Activated CD8-positive, alpha-beta memory T cell treated with anti-CD3 and anti-CD28 coated beads for 48 hours (primary cell): ENCODE measurements at places on chromosomes 3 and 15.

DNA sequence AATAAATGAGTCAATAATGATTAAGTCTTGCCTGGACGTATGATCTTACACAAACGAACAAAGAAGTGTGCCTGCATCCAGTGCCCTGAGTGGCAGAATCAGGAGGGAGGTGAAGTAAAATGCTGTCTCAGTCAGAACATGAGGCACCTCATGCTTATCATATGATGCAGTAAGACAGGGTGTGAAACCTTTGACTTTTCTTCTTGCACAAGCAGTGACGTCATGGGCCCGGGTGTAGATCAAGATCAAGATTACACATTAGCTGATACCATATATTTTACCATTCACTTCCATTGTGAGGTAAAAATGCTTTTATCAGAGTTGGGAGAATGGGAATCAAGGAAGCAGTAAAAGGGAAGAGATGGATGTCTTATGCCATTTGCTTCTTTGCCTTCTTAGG is 291.6 kb upstream of the PLSCR5 start:
- no peak for DNase-seq

- DNase-seq = peak; percentile 10
Measured at GRCh38 chr15:82045179-82045891, 483 bp downstream of the MEX3B start.

DNA sequence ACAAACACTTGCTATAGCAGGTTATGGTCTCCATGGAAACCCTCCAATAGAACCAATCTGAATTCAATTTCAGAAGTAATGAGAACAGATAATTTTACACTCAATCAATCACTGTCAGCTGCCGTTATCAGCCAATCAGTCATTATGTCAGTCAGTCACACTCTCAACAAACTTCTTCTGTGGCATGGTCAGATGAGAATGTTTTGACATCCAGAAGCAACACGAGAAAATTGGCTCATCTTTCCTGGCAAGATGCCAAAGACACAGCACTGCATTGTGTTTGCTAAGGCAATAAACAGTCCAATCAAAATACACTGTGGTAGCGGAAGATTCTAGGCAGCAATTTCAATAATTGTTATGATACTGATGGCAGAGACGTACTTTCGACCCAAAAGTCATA is 190.7 kb downstream of the RORA start:
- no peak for DNase-seq

DNA sequence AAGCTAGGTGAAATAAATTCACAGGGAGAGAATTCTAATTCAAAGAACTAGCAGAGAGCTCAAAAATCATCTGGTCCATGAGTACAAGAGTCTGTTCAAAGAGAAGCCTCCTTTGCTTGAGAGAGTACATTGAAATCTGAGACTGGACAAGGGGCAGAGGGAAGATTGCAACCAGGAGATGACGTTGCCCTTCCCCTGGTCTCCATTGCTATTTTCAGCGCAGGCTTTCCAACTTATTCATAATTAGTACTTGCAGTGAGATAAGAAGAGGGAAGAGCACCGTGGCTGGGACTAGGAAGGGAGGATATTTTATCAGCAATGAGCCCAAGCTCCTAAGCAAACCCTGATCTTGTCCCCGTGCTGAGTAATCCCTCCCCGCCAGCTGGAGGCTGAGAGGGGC is 251.8 kb upstream of the RORA start:
- no peak for DNase-seq

- no peak for DNase-seq
Measured at GRCh38 chr3:45442679-45443253, 54.4 kb downstream of the LARS2 start.

DNA sequence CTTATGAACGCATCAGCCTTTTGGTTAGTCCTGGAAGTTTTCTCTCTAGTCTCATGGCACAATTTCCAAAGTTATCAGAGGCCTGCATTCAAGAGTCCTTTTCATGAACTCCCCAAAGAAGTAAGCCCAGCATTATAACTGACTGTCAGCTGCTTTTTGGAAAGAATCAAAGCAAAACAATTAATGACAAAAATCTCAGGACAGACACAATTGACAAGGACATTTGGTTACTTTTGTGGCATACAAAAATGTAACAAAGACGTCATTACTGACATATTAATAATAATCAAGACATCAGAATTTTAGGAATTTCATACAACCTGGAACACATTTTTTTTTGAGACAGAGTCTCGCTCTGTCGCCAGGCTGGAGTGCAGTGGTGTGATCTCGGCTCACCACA is 21.2 kb downstream of the KATNBL1 start:
- no peak for DNase-seq

DNA sequence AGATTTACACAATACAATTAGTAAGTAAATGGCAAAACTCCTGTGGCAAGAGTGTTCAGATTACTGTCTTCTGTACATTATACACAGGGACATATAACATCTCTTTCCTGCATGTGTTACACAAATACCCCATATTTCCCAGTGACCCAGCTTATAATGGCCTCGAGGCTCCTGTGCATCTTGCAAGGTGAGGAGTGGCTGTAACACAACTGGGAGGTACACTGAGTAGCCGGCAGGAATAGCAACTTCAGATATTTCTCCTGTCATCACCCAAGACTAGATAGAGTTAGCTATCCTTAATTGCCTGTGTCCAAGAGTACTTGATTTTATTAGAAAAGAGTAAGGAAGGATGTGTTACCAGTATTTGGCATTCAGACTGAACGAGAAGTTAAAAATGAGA is 5.6 kb downstream of the GMPS start:
- no peak for DNase-seq

DNA sequence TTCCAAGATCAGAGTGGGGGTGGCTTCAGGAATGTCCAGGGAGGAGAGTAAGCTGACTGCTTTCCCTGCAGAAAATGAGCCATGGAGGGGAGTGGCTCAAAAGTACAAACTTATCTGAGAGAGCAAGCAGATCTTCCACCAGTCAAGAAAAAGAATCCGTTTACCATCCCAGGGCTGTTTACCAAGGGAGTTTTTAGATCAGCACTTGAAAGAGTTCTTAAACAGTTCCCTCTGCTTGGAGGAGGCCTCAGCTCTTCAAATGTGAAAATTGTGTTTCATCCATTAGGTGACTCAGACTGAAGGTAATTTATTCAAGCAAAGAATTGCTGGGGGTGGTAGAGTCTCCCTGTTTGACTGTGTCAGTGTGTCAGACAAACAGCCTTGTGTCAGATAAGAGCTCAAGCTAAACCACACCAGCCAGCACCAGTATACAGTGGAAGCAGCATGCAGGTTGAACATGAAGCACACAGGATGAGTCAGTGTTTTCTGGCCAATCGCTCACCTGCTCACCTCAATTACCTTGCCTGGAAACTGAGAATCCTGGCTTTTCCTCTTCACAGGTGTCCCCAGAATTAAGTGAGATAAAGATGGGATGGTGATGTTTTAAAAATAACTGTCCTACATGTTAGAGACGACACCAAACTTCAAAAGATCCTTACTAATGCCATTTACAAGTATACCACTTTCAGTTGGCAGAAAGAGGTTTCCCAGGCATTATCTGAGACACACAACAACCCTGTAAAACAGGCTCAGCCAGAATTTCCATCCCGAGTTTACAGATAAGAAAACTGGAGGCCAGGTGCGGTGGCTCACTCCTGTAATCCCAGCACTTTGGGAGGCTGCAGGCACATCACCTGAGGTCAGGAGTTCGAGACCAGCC is 21.7 kb downstream of the SH3BP5 start:
- DNase-seq = no peak

DNA sequence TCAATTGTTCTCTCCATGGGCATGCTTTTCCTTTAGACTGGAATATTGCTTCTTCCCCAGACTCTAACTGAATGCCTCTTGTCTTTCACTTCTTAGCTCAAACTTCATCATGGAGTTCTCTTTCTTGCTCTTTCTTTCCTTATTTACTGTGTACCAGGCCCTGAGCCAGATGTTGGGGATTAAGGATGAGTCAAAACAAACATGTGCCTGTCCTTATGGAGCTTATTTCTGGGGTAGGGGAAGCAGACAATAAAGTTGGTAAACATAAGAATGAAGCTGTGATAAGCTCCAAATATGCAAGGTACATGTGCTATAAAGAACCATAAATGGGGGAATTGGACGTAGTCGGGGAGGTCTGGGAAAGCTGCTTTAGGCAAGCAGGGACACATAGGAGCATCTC is 145.8 kb downstream of the ALDH1A2 start:
- no peak for DNase-seq

GRCh38 chr3:177158461-177158860 is 38.8 kb downstream of the TBL1XR1 start:
- no peak for DNase-seq

- no peak for DNase-seq
Measured at GRCh38 chr15:22881739-22882440, 43.4 kb downstream of the NIPA2 start.

GRCh38 chr3:195131176-195131575 is 139.8 kb downstream of the XXYLT1 start:
- no peak for DNase-seq

DNA sequence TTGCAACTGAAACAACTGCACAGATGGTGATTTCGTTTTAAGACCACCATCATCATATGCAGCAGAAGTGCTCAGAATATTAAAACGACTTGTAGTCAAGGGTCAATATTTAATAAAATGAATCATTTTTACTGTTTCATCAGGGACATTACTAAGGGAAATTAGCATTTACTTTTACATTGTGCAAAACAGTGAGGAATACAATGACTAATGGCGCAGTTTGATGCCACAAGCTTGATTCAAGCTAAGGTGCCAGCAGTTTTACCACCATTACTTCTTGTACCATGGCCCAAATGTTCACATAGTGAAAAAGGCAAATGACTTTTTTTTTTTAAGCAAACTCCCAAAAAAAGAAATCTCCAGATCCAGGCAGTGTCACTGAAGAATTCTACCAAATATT is 277.4 kb upstream of the CHRNA7 start:
- no peak for DNase-seq

DNA sequence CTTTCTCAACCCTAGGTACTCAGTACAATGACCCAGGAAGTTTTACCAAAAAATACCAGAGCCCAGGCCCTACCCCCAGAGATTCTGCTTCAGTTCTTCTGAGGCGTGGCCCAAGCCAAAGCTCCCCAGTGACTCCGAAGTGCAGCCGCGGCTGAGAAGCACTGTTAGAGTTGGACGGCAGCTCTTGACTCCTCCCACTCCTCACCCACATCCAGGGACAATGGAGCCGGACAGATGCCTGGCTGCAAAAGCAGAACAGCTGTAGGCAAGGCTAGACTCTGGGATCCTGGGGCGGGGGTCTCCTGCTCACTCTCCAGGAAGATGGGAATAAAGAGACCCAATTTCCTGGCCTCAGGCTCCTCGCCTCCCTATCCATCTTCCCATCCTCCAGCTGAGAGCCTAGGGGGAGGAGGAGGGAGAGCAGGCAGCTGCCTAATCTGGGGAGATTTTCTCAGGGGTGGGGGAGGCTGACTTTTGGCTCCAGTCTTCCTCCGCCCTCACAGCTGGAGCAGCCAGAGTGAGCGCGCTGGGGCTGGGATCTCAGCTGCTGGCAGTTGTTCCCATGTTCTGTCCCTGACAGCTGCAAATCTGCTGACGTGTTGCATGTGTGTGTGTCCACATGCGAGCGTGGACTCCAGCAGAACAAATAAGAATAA is 223.8 kb downstream of the OPA1 start:
- DNase-seq = no peak

GRCh38 chr3:135528413-135529015 is 437.0 kb upstream of the PPP2R3A start:
- no peak for DNase-seq

DNA sequence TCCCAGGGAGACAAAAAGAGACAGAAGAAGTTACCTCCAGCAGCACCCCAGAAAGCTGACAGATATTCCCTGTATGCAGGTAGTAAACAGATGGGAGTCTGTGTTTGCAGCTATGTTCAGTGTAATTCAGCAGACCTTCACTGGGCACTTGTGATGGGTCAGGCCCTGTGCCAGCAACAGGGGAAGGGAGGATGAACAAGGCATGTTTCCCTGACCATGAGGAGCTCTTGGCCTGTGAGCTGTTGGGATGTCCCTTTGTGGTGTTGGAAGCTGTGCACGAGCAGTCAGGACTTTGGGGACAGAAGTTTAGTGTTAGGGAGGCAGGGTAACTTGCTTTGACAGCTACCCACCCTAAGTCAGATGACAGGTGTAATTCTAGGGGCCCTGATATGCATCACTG is 106.0 kb upstream of the TRIM42 start:
- DNase-seq = no peak
